Stimulated activated naive CD8-positive, alpha-beta T cell treated with anti-CD3 and anti-CD28 coated beads, Interleukin-15, amount 100 ng/mL, for 72 hours (primary cell): ENCODE measurements at places on chromosomes 13 and 19.

DNA sequence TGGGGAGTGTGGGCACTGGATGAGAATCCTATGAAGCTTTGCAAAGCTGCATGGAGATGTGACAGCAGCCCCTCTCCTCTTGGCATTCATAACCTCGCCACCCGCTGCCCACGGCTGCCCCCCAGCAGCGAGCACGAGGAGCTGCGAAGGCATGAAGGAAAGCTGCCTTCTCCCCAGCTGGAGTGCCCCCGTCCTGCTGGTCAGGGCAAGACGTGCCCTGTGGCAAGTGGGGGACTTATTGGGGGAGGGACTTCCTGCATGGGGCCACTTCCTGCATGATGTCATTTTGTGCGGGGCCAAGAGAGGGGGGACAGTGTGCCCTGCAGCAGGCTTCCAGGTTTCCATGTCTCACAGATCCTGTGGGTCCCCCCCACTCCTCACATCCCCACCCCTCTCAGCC lies 85.9 kb downstream of the TSHZ3 start:
- DNase-seq: no peak

- DNase-seq: peak; percentile 67
Measured at GRCh38 chr13:41554626-41555386, 97.5 kb downstream of the RGCC start.

DNA sequence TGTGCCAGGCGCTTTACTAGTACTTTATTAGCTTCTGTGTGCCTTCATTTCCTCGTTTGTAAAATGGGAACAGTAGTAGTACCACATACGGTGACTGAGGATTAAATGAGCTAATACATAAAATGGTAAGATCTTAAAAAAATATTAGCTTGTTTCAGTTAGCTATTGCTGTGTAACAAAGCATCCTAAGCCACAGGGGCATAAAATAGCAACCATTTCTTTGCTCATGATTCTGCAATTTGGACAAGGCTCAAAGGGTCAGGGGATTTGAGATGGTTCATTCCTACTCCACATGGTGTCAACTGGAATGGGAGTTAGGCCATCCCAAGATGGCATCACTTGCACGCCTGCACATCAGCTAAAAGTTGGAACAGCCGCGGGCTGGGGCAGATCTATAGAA lies 13.3 kb downstream of the DYRK1B start:
- DNase-seq: no peak

- no peak for DNase-seq
Measured at GRCh38 chr13:30806784-30807183, 71.4 kb downstream of the ALOX5AP start.

DNA sequence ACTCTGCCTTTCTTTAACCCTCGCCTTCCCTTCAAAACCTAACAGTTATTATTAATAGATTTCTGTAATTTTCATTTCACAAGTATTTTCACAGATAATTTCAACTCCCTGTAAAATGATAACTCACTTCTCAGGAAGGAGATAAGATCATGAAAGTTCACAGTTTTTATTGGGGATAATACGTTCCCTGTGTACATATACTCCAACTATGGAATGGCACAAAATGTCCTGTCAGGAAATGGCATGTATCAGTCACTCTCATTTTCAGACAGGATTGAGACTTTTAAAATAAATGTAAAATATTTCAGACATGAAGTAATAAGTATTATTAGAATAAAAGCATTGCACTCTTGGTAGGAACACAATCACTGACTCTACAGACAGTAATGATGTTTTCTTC lies 932 bp upstream of the TRAPPC2B start:
- DNase-seq: no peak

GRCh38 chr19:5993648-5994358 lies 15.9 kb upstream of the RANBP3 start:
- no peak for DNase-seq

DNA sequence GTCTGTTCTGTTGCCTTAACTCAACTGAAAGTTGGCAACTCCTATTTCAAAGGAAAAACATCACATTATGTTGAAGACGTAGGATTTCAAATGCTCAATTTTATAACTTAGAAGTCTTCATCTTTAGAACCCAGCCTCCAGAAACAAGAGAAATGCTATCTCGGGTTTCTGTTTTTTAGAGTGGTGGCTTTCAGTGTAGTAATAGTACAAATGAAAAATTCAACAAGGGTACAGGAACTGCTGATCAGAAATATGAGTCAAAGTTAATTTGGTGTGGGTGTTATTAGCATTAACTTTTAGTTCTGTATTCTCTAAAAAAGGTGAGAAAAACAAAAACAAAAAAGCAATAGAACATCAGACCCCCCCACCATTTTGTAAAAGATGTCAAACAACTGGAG lies 56.6 kb upstream of the FLT1 start:
- DNase-seq: no peak

DNA sequence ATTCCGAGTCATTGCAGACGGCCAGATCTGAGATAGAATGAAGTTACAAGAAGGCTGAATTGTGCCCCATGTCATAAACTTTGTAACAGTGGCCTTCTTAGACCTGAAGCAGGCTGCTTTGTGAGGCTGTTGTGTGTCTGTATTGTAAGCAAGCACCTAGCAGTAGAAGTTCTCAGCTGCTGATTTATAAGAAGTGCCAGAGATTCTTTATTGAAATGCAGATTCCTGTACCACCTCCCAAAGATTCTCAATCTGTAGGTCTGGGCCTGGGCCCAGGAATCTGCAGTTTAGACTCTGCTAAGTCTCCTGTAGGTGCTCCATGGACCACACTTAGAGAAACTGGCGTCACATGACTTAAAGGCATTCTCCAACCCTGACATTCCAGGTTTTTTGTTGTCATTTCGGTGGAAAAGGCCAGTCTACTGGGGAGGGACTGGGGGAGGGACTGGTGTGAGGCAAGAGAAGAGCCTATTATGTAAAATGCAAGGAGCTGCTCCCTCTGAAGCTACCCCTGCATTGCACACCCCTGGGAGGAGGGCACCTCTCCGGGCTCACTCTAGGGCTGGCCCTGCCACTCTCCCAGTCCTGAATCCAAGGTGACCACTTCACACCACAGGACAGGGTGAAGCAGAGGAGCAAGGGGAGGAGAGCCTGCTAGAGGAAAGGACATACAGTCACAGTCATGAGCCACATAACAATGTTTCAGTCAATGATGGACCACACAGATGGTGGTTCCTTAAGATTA lies 769 bp upstream of the TMEM272 start:
- no peak for DNase-seq

GRCh38 chr19:48614436-48615230 lies at the start of gene FAM83E:
Gene FAM83E, minus strand, starts transcription at chr19:48615076. Its CDS starts 1,704 bp downstream, at chr19:48613372.
- no peak for DNase-seq

DNA sequence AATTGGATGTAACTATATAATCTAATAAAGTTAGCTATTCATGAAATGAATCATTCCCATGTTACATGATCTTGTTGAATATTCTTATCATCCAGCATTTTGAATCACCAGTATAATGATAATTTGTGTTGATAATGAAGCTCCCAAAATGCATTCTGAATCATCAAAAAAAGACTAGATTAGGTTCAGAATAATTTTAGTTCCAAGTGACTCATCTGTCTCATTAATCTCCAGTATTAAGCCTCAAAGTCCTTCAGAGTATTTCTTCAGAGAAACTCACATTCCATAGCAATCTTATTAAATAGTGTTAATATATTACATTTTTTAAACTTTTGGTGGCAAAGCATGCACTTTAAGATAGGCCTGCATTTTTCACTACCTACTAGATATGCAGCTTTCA lies 207.5 kb downstream of the SLITRK5 start:
- DNase-seq: no peak

- DNase-seq: no peak
Measured at GRCh38 chr19:30670562-30671366, 298.6 kb downstream of the ZNF536 start.
